Frontal cortex (tissue), 4 donors: ENCODE measurements at places on chromosomes 12 and 14.

DNA sequence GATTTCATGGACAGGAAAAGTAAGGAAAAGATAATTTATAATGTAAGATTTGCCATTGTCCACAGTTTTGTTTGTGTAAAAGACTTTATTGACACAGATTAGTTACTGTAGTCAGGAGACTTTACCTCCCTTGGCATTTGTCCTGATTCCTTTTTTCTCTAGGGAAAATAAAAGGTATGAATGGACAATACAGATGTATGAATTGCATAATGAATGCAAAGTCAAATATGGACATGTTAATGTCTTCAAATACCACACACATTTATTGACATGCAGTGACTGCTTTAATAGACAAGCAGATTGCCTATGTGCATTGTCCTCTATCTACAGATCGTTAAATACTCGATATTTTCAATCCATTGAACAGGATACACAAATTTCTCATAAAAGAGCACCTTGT is 999.7 kb upstream of the SEL1L start:
- DNase-seq: no peak

- DNase-seq: no peak
Observed at GRCh38 chr12:82223426-82223825, 134.8 kb downstream of the CCDC59 start.

- no peak for DNase-seq
Observed at GRCh38 chr12:123132951-123133619, 17.8 kb downstream of the PITPNM2 start.

DNA sequence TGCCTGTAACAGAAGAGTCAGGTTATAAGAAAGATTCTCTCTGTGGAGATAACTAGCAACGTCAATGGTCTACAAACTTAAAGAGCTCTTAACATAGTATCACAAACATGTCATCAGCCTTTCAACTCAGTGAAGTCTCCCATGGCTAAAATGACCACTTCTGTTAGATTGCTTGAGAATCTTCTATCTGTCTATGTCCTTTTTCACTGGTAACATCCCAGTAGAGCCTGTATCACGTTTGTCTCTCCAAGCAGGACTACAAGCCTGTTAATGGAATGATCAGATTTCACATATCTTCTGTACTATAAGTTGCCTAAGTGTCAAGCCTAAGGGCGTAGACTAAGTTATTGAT is 50.7 kb downstream of the SLC2A13 start:
- no peak for DNase-seq

DNA sequence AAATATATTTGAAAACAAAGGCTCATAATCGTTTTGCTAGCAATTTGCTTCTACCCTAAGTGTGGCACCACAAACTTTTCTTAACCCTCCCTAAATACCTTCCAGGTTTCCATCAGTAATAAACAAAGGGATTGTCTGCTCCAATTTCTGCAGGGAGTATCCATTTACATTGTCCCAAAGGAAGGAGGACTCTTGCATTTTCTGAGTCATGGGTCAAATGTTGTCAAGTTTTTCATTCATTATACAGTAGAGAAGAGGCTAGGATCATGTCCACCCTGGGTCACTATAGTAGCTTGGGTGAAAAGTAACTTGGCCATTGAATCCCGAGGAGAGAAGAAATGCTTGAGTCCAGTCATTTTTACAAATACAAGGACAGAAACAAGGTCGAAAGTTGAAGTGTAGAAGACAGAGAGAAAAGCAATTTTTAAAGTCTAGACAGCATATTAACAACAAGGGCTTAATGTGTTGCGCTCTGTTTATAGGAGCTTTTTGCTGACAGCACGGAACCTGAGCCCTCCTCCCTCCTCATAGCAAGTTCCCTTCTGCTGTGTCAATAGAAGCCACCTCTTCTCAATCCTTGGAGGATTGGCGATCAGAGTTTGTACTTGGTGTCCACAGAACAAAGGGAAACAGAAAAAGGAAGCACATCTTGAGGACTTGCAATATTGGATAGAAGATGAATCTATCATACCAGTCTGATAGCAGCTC is 53.1 kb downstream of the TMEM30B start:
- DNase-seq: no peak
